ENCODE measurements at places on chromosomes 2 and 18. TPM values are rescaled to one million over a fixed set of nuclear protein-coding genes. Genes with fewer than 3 reads are reported as not detected.

The UGT1A5 gene
- total RNA-seq, result not detected

The DSG4 gene
- total RNA-seq, result not detected

The NTSR2 gene
- total RNA-seq, result not detected

The C2orf15 gene
- not detected for total RNA-seq

The SKA1 gene
- 0.38 TPM for total RNA-seq

The CCDC102B gene
- total RNA-seq, result 3.9 TPM

The GMCL1 gene
- 4.3 TPM for total RNA-seq

The NFATC1 gene
- 18.5 TPM for total RNA-seq

The TMEM169 gene
- 0.24 TPM for total RNA-seq

The TXNDC2 gene
- total RNA-seq, result not detected

The PTGR3 gene
- 71.5 TPM for total RNA-seq

The DSC1 gene
- total RNA-seq, result 3.0 TPM

The TANK gene
- 30.9 TPM for total RNA-seq

The GPBAR1 gene
- 2.0 TPM for total RNA-seq

The PMAIP1 gene
- 0.49 TPM for total RNA-seq

The TMEM198 gene
- total RNA-seq, result 2.7 TPM

The RTKN gene
- 16.4 TPM for total RNA-seq

The MOCOS gene
- 0.38 TPM for total RNA-seq

The POTEI gene
- not detected for total RNA-seq

The SERPINB2 gene
- not detected for total RNA-seq

The INHBB gene
- total RNA-seq, result 7.1 TPM

The GAL3ST2 gene
- not detected for total RNA-seq

The LYPD1 gene
- total RNA-seq, result not detected

The FBXO48 gene
- total RNA-seq, result 1.1 TPM

The PRPF40A gene
- 36.0 TPM for total RNA-seq

The LIMS2 gene
- 260 TPM for total RNA-seq

The XDH gene
- total RNA-seq, result not detected

The EIF4E2 gene
- 39.0 TPM for total RNA-seq

The PCARE gene
- total RNA-seq, result 0.51 TPM

The AQP12A gene
- total RNA-seq, result not detected

The STRADB gene
- 79.1 TPM for total RNA-seq

The EMX1 gene
- total RNA-seq, result not detected
